OCI-LY7 (cell line): ENCODE measurements at places on chromosomes 13 and 19.

DNA sequence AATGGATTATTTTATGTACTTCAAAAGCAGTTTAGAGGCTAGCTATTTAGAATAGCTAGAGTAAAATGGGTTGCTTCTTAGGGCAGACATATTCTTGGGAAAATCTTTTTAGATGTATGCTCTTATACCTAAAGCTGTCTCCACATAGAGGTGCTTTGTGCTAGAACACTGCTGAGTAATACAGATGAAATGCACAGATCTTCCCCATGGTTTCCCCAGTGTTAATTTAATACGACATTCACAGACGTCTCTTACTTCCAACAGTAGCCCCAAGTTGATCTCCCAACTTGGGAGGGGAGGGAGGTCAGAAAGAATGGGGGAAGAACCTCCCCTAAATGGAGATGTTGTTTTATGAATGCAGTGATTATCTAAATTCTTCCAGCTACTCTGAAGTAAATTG lies 16.9 kb downstream of the NALCN start:
- DNase-seq, result no peak

- DNase-seq, result no peak
Observed at GRCh38 chr13:44609137-44609536, 33.0 kb upstream of the TSC22D1 start.

GRCh38 chr13:109751477-109751876 lies 34.9 kb downstream of the IRS2 start:
- no peak for DNase-seq

- no peak for DNase-seq
Observed at GRCh38 chr19:43444531-43445287, 20.7 kb downstream of the LYPD3 start.
